ENCODE measurements at places on chromosomes 1 and 21.
A peak's percentile ranks its signal among the peaks of the same experiment; 100 is the strongest.

DNA sequence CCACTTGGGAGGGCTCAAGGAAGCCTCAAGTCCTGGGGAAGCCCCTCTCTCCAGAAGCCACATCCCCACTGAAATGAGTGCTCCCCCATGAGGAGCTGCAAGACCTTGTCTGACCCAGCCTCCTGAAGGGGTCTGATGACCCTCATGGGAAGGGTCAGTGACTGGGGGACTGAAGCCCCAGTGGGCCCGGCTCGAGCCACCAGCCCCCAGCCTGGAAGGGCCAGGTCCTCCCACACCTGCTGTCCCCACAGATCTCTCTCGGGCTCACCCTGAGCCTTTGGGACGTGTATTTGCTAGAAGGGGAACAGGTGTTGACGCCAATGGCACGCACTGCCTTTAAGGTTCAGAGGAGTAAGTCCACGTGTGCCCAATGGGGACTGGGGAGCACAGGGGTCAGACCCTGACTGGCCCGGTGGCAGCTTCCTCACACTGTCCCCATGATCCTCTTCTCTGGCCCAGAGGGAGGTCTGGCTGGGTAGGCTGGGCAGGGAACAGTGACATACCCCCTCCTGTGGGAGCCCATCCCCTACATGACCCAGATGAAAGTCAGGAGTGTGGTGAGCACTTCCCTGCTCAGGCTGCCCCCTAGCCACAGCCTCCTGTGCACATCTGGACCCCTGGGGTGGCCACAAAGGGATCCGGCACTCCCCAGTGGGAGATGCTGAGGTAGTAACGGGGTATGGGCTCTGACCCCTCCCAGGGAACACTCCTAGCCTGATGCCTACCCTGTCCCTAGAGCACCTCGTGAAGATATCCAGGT is 12.4 kb upstream of the SRARP start:
- no peak for DNase-seq

- DNase-seq, result no peak
These were observed 49.2 kb downstream of the UMODL1 start for GRCh38 chr21:42120101-42120902.

GRCh38 chr1:221149111-221149510 is 269.9 kb downstream of the HLX start:
- DNase-seq, result no peak

- DNase-seq, result peak; percentile 34
These were observed 558 bp upstream of the BTG3 start for GRCh38 chr21:17613242-17613676.

DNA sequence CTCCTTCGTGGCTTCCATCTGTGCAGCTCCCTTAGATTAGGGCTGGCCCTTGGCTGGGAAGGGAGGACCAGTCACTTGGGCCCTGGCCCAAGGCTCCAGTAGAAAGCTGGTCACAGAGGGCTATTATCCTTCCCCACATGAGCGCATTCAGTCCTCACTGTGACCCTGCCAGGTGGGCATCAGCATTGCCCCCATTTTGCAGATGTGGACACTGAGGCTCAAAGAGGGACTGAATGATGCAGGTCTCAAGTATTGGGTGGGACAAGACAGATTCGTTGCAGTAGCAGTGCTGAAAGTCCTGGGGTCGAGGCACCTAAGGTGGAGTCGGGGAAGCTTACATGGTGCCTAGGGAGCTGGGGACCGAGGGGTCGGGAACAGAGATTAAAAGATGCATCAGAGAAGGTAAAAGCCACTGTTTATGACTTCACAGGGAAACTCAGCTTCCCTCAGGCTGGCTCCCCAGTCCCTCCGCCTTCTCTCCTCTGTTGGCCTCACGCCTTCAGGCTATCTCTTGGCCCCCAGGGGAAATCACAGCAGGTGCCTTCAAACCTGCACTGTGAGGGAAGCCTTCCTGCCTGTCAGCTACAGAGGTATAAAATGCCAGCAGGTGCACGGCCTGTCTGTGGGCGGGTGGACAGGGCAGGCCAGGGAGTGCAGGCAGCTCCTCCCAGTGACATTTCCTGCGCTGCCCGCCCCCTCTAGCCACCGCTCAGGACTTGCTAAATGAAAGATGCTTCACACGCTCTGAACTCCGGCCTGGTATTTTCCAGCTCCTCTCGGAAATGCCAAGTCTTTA is 178.4 kb downstream of the GRIK3 start:
- DNase-seq, result no peak
